ENCODE measurements at places on chromosomes 16 and 17. TPM values are rescaled to one million over a fixed set of nuclear protein-coding genes. Genes with fewer than 3 reads are reported as not detected.

HYDIN gene
- total RNA-seq, result 0.20 TPM

KRT28 gene
- not detected for total RNA-seq

ADGRG1 gene
- total RNA-seq, result 93.7 TPM

ACBD4 gene
- total RNA-seq, result 3.5 TPM

SPATA22 gene
- not detected for total RNA-seq

SLC13A2 gene
- total RNA-seq, result not detected

FNDC8 gene
- total RNA-seq, result not detected

GRB7 gene
- 45.3 TPM for total RNA-seq

KRT36 gene
- not detected for total RNA-seq

LLGL2 gene
- 82.1 TPM for total RNA-seq

DNA sequence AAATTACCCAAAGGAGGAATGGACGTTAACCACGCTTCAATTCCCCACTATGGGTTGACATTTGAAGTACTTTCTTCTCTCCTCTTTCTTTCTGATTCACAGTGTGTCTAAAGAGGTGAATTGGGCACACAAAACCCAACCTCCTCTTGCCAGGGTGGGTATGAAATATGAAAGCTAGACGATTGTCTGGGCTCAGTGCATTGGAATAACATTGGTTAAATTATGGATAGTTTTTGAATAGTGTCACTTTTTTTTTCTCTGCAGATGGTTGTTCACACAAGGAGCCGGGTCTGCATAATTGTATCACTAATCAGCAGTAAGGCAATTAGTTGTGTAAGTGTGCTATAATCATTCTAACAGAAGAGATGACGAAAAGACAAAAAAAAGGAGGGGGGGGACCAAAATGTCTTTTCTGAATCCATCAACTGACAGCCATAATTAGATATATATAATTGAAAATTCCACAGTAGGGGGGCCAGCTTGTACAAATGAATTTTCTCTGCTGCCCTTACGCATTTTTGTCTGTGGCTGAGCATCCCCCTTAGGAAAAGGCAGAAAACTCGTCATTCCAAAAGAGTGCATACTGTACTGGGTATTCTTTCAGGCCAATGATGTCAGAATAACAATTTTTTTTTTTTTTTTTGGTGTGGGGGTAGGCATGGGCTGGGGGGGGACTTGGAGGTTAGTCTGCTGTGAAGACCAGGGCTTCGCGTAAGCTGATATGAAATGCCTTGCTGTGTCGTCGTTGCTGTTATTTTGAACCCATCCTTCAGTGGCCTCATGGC, 307.5 kb upstream of the SALL1 start:
- no peak for ATAC-seq

GRCh38 chr17:15255713-15256454, 9.2 kb downstream of the PMP22 start:
- ATAC-seq, result no peak

GRCh38 chr16:54412777-54413455, 126.3 kb upstream of the IRX3 start:
- no peak for ATAC-seq

GRCh38 chr16:88809068-88809675, 2.6 kb downstream of the APRT start:
- ATAC-seq, result no peak

DNA sequence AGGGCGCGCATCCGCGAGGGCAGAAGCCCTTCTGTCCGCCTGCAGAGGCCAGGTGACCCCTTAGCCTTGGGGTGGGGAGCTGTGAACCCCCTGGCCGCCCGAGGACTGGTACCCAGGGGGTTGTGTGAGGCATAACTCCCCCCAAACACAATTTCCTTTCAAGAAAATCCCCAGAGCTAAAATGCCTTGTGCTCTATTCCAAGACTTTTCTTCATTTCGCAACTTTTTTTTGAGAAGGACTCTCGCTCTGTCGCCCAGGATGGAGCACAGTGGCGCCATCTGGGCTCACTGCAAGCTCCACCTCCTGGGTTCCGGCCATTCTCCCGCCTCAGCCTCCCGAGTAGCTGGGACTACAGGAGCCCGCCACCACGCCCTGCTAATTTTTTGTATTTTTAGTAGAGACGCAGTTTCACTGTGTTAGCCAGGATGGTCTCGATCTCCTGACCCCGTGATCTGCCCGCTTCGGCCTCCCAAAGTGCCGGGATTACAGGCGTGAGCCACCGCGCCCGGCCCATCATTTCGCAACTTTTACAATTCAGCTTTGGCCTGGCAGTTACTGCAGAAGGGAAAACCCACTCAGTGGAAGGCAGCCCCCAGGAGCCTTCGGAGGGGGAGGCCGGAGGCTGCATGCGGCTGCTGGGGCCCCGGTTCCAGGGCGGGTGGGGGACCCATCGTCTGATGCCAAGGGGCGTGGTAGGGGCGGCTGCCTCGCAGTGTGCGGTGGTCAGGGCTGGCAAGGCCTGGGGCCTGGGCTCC, 963 bp upstream of the APRT start:
- ATAC-seq, result no peak

DNA sequence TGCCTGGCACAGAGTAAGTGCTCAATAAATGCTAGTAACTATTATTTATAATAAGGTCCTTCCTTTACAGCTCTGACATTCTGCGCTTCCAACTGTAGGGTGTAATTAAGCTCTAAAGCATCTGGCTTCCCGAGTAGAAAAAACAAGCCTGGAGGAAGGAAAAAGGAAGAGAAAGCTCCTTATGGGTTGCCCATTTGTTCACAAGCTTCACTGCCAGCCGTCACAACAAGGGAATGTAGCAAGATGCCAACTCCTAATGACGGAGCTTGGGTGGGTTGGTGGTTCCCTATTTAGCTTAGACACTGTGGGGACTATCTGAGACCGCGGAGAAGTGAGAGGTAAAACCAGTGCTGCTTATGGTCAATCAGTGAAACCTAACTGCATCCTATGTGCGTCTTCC, 7.3 kb upstream of the RPRML start:
- ATAC-seq, result no peak

DNA sequence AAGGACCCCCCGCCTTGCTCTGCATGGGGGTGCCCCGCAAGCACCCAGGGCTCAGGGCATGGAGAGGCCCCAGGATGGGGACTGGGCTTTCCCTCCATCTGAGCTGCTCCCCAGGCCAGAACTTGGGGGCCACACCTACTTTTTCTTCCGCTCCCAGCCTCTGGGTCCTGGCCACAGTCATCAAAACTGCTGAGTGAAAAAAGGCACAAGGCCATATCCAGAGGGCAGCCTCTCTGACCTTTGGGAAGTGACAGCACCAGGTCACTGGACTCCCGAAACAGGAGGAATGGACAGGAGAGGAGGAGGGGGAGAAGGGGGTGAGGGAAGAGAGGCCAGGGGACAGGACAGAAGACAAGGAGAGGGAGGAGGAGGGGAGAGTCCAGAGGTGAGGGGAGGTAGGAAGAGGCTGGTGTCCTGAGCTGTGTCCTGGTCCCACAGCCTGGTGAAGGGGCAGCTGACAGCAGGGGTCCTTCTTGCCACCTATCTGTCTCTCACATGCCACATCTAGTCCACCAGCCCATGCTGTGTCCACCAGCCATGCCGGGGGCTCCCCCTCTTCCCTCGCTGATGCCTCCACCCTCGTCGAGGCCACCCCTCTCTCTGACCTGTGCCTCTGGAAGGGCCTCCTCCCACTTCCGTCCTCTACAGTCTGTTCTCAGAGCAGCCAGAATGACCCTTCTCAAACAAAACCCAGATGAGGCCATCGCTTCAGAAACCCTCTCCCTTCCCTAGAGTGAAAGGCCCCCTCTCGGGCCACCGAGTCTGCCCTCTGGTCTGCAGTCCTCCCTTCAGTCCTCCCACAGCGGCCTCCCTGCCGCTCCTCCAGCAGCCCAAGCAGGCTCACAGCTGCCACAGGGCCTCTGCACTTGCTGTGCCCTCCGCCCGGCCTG, 73.9 kb upstream of the TOB1 start:
- ATAC-seq, result no peak

GRCh38 chr17:73564843-73565242, 79.4 kb downstream of the SDK2 start:
- ATAC-seq, result no peak

GRCh38 chr16:81277541-81278080, 37.2 kb upstream of the GAN start:
- peak; percentile 81 for ATAC-seq

- ATAC-seq, result no peak
Measured at GRCh38 chr17:42027961-42028790, 8.3 kb downstream of the NKIRAS2 start.

- ATAC-seq, result no peak
Measured at GRCh38 chr16:22023505-22023904, 15.6 kb downstream of the MOSMO start.

- no peak for ATAC-seq
Measured at GRCh38 chr17:81373536-81374160, 21.6 kb upstream of the BAHCC1 start.
